Aortic smooth muscle cell (primary cell): ENCODE measurements at places on chromosomes 11 and 22. TPM values are rescaled to one million over a fixed set of nuclear protein-coding genes. Genes with fewer than 3 reads are reported as not detected.

RAB3IL1 gene
- total RNA-seq, result 6.6 and 10.0 TPM in 2 replicates

SYT9 gene
- total RNA-seq, result 0.06 and 0.13 TPM in 2 replicates

IGSF9B gene
- 0.68 and 3.8 TPM in 2 replicates for total RNA-seq

OR8A1 gene
- not detected in 2 replicates for total RNA-seq

NPTXR gene
- total RNA-seq, result 0.79 and 1.1 TPM in 2 replicates

OSM gene
- not detected in 2 replicates for total RNA-seq
